ENCODE measurements at places on chromosomes 16 and 17. TPM values are rescaled to one million over a fixed set of nuclear protein-coding genes. Genes with fewer than 3 reads are reported as not detected.

The TM4SF5 gene
- total RNA-seq: not detected

The CHST4 gene
- 1.1 TPM for total RNA-seq

The PLA2G15 gene
- total RNA-seq: 14.3 TPM

The BOLA2B gene
- total RNA-seq: 178 TPM

The MARVELD3 gene
- total RNA-seq: 0.08 TPM

The OSGIN1 gene
- total RNA-seq: 4.9 TPM

The TNS4 gene
- not detected for total RNA-seq

- DNase-seq: no peak
Observed at GRCh38 chr17:2776589-2777241, 19.5 kb upstream of the RAP1GAP2 start.

DNA sequence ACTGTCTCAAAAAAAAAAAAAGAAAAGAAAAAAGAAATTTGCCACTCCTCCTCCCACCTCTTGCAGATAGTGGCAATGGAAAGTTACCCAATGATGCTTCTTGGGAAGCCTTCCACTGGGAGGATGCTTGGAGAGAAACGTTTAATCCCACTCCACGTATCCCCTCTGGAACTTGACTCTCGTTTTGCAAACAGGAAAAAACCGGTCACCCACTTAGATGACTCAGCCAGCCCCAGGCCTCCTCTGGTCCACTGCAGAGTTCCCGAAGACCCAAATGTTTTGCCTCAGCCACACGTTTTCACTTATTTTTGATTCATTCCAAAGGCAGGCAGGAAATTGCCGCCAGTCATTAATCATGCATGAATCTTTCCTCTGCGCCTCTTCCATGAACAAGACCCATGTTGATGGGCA lies 9.3 kb upstream of the TNFRSF17 start:
- DNase-seq: no peak

- no peak for DNase-seq
Observed at GRCh38 chr16:83113317-83113716, 486.5 kb downstream of the CDH13 start.

GRCh38 chr16:86965840-86966550 lies 351.2 kb downstream of the C16orf95 start:
- no peak for DNase-seq

DNA sequence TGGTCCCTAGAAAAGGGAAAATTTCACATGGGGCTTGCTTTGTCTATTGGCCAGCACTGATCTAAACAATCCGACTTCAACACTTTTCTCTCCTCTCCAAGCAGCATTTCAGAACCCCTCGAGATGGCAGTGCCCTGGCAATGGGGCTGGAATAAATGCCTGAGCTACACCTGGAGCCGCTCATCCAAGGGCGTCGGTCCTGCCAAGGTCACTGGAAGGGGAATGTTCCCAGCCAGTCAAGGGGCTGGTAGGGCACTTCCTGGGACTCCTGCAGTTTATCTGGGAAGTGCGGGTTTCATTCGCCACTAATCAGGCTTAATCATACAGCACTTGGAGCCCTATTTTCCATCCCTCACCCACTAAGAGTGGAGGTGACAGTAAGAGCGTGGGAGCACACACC lies 17.1 kb downstream of the MEAK7 start:
- no peak for DNase-seq

DNA sequence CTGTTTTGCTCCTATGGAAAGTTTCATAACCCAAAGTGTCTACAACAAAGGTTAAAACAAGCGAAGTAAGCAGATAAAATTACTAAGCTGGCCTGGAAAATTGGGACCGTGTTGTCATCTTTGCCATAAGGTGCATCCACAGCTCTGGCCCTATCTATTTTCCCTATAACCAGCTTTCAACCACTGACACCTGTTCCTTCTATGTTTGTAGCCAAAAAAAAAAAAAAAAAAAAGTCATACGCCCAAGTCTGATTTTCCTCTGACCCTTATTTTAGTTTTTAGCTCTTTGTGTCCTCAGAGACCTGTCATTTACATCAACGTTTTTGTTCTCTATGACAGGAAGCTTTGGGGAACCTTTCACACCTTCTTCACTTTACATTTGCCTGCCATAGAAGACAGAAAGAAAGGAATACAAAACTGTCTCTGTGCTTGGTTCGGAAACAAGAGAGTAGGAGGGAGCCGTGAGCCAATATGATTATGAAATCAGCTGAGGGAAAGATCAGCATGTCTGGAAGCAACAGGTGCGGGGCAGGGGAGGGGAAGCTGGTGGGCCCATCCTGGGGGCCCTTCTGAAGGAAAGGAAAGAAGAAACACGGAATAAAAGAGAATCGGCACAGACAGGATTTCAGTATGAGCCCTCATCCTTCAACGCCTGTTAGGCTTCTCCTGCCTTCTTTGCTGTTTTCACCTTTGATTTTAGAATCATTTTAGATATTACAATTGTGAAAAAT lies 8.5 kb downstream of the HS3ST3A1 start:
- no peak for DNase-seq

GRCh38 chr16:75477680-75478473 lies 13.4 kb upstream of the TMEM170A start:
- no peak for DNase-seq

GRCh38 chr16:26913851-26914250 lies 152.9 kb upstream of the C16orf82 start:
- DNase-seq: no peak

GRCh38 chr17:46191322-46192188 lies 1.7 kb downstream of the KANSL1 start:
- DNase-seq: no peak

DNA sequence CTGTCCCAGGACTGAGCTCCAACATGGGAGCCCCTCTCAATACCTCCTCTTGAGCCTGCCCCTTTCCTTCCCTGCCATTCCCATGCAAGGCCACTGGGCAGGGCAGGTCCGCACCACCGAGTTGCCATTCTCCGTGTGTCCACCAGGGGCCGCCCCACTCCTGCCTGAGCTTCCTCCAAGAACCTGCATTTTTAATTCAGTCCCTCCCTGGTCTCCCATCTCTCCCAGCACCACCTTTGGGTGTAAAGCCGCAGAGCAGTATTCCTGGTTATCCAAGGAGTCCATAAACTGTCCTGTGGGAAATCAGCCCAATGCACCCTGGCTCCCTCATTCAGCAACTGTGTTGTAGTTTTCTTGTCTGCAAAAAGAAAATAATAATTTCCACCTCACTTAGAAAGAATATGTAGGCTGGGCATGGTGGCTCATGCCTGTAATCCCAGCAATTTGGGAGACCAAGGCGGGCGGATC lies 15.9 kb upstream of the ANKRD40CL start:
- DNase-seq: peak; percentile 74

DNA sequence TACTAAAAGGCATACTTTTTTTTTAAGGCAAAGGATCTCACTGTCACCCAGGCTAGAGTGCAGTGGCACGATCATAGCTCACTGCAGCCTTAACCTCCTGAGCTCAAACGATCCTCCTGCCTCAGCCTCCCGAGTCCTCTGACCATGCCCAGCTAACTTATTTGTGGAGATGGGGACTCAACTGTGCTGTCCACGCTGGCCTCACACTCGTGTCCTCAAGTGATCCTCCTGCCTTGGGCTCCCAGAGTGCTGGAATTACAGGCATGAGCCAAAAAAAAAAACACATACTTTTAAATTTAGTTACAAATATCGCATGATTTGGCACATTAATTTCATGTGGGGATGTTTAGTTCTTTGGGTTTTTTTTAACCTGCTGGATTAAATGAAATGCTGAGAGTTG lies 207.7 kb upstream of the CHMP6 start:
- no peak for DNase-seq

DNA sequence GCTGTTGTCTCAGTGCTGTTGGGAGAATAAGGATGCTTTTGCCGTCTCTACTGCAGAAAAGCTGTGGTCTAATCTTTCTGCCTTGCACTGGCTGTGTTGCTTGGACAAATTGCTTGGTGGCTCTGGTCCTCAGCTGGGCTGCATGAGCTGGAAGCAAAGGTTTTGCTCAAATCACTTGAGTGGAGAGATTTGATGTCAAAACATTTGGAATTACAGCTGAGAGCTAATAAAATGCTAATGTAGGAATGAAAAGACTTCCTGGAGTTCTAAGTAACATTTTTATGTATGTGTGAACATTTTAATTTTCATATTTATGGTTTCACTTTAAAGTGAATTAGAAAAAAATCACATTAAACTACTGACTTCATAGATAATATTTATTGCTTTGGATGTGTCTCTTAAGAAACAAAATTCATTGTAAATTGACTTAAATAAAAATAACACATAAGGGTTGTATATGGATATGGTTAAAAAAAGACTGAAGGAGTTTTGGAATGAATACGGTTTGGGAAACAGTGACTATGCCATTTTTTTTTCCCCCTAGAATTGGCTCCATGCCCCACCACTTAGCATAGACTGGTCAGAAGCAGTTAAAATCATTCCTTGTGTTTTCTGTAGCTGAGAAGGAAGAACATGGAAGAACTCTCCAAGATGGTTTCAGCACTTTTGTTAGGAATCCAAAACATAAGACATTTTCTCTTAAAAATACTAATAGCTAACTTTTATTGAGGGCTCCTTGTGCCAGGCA lies 39.2 kb upstream of the FAM20A start:
- DNase-seq: no peak

GRCh38 chr17:74417178-74418045 lies 14.5 kb upstream of the GPRC5C start:
- no peak for DNase-seq

- DNase-seq: peak; percentile 85
Observed at GRCh38 chr17:21284319-21285163, at the start of gene MAP2K3. Gene MAP2K3 (plus strand): TSS chr17:21284711. CDS start chr17:21284921, 210 bp downstream.

- no peak for DNase-seq
Observed at GRCh38 chr16:14248791-14249190, 177.7 kb downstream of the MRTFB start.

GRCh38 chr16:65099607-65100006 lies 22.3 kb downstream of the CDH11 start:
- DNase-seq: no peak

DNA sequence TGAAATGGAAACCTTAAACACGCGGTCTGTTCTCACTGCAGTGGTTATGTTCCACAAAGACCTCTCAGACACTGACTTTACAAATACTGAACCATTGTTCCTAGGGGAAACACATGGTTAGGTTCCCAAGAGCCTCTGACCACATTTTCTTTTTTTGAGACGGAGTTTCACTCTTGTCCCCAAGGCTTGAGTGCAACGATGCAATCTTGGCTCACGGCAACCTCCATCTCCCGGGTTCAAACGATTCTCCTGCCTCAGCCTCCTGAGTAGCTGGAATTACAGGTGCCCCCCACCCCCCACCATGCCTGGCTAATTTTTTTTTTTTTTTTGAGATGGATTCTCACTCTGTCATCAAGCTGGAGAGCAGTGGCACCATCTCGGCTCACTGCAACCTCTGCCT lies 179.7 kb downstream of the RBFOX3 start:
- no peak for DNase-seq

- DNase-seq: no peak
Observed at GRCh38 chr16:48492133-48492532, 106.9 kb upstream of the SIAH1 start.

- peak; percentile 71 for DNase-seq
Observed at GRCh38 chr16:4846901-4847773, at the start of the genes GLYR1 and UBN1. Gene GLYR1 (minus strand): TSS chr16:4847288. CDS start chr16:4847265, 23 bp downstream. Gene UBN1 (plus strand): TSS chr16:4847481. CDS start chr16:4852918, 5,437 bp downstream.

DNA sequence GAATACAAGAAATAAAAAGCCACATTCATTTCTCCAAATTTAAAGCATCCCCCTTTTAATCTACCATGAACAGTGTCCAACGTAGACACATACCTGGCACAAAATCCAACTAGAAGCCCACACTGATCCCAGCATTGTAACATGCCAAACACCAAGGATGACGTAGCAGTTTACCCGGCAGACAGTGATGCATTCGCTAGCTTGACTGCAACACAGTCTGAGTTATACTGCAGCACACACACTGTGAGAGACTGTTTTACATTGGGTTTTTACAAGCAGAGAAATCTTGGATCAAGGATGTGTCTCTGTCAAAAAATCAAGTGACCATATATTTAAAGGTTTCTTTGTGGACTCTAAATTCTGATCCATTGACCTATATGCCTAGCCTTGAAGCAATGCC lies 74.5 kb upstream of the C17orf78 start:
- DNase-seq: no peak

GRCh38 chr16:5885521-5885920 lies 787.9 kb upstream of the EEF2KMT start:
- DNase-seq: no peak

DNA sequence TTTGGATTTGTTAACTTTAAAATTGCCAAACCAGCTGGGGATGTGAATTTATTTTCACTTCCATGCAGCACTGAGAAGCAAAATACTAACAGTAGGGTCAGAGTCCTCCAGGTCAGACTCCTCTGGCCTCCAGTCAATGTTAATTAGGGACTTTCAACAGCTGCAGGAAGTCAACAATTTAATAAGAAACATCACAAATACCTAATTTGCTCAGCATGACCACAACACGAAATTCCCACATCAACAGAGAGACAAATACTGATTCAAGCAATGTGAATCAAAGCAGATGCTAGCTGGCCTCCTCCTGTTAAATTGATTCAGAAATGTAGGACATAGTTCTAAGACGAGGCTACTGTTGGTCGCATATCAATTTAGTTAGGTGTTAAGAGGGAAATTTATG lies 111.7 kb downstream of the ABCA8 start:
- DNase-seq: no peak

DNA sequence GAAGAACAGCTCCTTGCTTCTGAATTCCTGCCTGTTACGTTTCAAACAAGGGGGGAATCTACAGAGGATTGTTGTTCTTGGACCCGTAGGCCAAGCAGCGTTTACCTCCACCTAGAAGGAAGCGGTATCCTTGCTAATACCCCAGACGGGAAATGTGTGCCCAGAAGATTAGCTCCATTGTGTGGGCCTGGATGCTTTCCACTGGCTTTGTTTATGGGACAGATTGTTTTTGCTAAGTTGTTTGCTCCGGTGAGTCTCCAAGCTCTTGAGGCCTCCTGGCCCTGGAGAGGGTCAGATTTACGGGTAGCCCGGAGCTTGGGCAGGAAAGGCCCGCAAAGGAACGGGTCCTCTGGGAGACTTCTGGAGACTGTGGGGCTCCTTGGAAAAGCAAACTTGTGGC lies 28.4 kb upstream of the MRTFB start:
- no peak for DNase-seq

GRCh38 chr17:72588961-72589360 lies 468.1 kb downstream of the SOX9 start:
- peak; percentile 69 for DNase-seq

DNA sequence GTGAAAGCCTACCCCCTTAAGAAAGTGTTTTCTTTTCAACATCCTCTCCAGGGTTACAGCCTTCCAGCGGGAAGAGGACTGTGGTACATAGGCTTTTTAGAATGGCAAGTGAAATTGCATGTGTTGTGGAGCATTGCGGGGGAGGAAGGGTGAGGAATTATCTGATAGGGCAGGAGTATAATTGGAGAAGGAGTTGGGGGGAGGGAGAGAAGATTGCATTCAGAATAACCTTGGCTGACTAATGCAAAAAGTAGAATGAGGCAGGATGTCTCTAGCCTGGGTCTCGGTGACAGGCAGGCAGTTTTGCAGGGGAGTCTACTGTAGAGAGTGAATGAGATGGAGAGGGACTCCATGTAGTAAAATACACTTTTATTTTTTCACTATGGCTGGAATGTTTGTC lies 2.4 kb upstream of the CDH8 start:
- DNase-seq: no peak

DNA sequence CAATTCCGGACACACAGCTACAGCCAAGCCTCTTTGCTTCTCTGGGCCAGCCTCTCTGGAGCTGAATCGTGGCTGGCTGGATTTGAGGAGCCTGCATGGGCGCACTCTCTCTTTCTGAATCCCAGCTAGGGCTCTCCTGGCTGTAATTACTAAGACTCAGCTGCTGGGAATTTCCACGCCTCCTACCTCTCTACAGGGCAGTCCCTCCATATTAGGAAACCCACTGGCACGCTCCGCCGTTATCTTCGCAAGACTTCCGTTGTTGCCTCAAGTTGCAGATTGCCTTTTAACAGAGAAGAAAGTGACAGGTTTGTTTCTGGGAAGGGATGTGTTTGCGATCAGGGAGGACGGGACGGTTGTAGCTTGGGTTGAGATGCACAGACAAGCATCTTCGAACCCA lies 188.4 kb upstream of the NLRP1 start:
- DNase-seq: no peak
